Activated T-helper 1 cell treated with anti-CD3 and anti-CD28 coated beads, Interleukin-12 subunit alpha, Interleukin-12 subunit beta, Interleukin-2, Interleukin-4 antibody, amounts not matched to agents 30 ng/mL and 10 ng/mL and 1 ng/mL, durations not matched to agents 14 hours and 24 hours and 36 hours (primary cell): ENCODE measurements at places on chromosomes 3 and 15.

DNA sequence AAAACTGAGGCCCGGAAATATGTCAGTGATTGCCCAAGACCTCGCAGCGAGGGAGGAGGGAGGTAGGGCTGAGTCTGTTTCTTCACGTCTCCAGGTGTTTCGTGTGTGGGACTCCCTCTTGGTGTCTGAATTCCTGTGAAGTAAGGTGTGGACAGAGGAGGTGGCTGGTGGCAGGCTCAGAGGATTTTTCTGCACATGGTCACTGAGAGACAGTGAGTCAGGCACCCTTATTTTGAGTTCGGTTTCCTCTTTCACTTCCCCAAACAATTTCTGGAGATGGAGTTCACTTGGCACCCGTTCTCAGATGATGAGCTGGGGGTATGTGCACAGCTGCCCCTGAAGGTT is 46.3 kb upstream of the VPS8 start:
- peaks cover 5% of the 10 kb centered on the region for H3K4me1 ChIP-seq
- H3K4me3 ChIP-seq, result no peak overlapping the region
- DNase-seq, result no peak
- no peak overlapping the region for H3K27ac ChIP-seq
- H3K27me3 ChIP-seq, result peaks cover 2% of the 10 kb centered on the region
- H3K36me3 ChIP-seq, result no peaks in the 10 kb centered on the region

DNA sequence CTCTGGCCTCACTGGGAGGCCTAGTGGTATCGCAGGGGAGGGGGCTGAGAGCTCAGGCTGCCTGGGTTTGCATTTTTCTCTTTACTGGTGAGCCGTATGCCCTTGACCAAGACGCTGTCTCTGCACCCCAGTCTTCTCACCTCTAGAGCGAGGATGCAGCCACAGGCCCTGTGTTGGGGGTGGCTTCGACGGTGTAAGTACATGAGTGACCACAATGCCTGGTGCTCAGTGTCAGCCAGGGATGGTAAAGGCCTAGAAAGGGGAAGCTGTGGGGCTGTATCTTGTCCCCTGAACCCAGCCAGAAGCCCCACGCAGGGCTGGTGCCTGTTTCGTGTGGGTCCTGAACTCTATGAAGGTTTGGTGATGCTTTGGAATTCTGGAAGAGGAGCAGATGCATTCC is 19.8 kb downstream of the SYNM start:
- peaks cover 2% of the 10 kb centered on the region for H3K36me3 ChIP-seq
- no peak overlapping the region for H3K4me3 ChIP-seq
- H3K27ac ChIP-seq, result no peak overlapping the region

DNA sequence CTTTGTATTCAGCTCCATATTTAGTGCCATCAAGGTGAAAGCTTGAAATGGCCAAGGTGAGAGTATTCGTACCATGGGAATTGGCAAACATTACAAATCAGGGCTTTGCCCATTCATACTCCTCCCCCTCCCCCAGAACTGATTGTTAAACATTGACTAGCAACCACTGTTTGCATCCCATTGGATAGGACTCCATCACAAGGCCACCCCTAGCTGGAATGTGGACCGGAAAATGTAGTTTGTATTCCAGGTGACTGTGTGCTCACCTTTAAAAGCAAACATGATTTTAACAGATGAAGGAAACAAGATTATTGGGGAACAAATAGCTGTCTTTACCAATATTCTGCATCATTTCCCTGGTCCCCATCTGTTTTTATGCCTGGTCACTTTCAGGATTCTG is 14.1 kb downstream of the ST3GAL6 start:
- no peaks in the 10 kb centered on the region for H3K36me3 ChIP-seq
- H3K4me3 ChIP-seq, result no peak overlapping the region
- no peak overlapping the region for H3K27ac ChIP-seq
- no peaks in the 10 kb centered on the region for H3K27me3 ChIP-seq
- H3K4me1 ChIP-seq, result peaks cover 10% of the 10 kb centered on the region
- DNase-seq, result no peak

- no peaks in the 10 kb centered on the region for H3K36me3 ChIP-seq
- no peak for DNase-seq
Measured at GRCh38 chr15:35136321-35137189, 51.5 kb upstream of the NANOGP8 start.

- DNase-seq, result no peak
- H3K36me3 ChIP-seq, result peaks cover 35% of the 10 kb centered on the region
- H3K4me1 ChIP-seq, result peaks cover 64% of the 10 kb centered on the region
- peak overlapping the region; percentile 63 for H3K27ac ChIP-seq
Measured at GRCh38 chr15:55250941-55251340, 38.7 kb downstream of the RAB27A start.

DNA sequence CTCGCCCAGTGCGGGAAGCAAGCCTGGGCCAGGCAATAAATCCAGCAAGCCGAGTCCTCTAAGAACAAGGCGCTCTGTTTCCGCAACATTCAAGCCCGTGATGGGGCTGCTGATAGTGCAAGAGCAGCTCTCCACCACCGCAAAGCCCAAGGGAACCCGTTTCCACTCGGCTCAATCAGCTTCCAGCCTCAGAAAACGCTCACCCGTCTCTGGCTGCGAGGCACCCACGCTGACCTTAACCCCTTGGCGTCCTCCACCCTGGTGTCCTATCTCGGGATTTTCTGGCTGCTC is 17.8 kb downstream of the SPATA12 start:
- peaks cover 58% of the 10 kb centered on the region for H3K27me3 ChIP-seq
- peaks cover 12% of the 10 kb centered on the region for H3K4me1 ChIP-seq
- H3K36me3 ChIP-seq, result no peaks in the 10 kb centered on the region
- H3K27ac ChIP-seq, result no peak overlapping the region

DNA sequence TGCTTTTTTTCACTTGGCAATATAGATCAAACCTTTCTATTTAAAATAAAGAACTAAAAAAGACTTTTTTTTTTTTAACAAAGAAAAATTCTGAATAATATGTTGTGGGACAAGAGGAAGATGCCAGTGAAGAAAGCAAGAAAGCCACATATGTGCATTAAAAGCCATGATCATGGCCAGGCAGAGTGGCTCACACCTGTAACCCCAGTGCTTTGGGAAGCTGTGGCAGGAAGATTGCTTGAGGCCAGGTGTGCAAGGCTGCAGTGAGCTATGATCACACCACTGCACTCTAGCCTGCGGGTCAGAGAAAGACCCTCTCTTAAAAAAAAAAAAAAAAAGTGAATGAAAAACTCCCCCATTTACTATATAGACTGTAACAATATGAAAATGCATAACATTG is 23.9 kb downstream of the C2CD4B start:
- H3K27me3 ChIP-seq, result peaks cover 11% of the 10 kb centered on the region
- no peak overlapping the region for H3K27ac ChIP-seq
- H3K4me3 ChIP-seq, result no peak overlapping the region
- H3K36me3 ChIP-seq, result no peaks in the 10 kb centered on the region
